ENCODE measurements at places on chromosomes 5 and 9.
A peak's percentile ranks its signal among the peaks of the same experiment; 100 is the strongest.

- DNase-seq, result peak; percentile 36
These were observed 14.0 kb upstream of the JAK2 start for GRCh38 chr9:4970970-4971641.

DNA sequence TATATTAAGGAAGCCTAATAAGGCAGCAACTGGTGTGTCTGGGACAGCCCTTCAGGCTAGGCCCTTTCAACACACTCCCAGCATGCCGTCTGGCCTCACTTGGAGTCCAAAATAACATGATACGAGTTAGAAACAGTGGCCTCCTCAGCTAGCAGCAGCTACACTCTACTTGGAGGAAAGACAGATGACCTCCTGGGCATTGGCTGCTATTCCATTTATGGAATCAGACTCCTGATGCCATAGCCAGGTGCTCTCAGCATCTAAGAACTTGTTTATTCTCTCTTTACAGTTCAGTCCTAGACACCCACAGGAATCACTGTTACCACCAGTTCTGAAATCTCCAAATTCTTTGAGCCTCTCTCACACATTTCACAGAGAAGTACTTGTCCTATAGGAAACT, 31.8 kb downstream of the RUSC2 start:
- DNase-seq, result no peak

- DNase-seq, result no peak
These were observed 43.9 kb downstream of the AMBP start for GRCh38 chr9:114034196-114034595.

DNA sequence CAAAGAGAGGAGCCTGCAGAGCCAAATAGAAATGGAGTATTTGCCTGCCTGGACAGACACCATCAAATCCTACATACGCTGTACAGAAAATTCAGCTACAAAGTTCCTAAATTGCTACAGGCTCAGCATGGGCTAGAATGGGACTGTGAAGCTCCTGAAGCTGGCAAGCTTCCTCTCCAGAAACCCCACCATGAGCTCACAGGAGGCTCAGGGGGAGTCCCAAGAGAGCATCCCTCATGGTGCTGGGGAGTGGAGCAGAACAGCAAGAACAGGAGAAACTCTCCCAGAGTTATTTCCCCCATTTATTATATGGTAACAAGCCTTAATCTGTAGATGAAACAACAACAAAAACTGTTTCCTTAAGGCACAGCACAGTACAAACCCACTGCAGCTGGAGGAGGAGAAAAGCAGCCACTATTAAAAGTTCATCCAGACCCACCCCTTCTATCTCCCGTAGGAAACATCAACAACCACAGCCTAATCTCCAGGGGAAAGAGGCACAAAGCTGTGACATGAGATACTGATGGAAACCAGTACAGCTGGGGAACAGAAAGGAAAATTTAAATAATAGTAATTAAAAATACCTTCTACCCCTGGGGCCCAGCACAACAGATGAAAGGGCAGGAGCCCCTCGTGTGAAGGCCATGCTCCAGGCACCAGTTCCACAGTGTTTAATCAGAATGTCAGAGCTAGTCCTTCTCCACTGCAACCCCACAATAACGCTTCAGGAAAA, 548.5 kb downstream of the MTRR start:
- DNase-seq, result no peak
